T-cell (primary cell): ENCODE measurements at places on chromosomes 11 and 22. TPM values are rescaled to one million over a fixed set of nuclear protein-coding genes. Genes with fewer than 3 reads are reported as not detected.

Gene SOX6
- not detected for total RNA-seq

DNA sequence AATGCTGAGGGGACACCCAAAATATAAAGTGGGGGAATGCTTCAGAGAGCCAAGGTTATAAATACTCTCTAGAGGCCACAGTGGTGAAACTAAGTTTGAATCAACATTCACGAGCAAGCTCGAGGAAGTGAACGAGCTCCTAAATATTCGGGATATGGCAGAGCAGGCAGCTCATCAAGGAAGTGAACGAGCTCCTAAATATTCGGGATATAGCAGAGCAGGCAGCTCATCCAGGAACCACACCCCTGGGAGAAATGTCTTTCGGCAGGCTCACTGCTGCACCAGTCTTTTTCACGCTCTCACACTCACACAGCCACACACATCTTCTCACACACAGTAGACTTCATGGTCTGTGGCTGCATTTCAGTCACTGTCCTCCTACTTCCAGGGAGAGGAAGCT, 787.5 kb downstream of the OPCML start:
- no peak overlapping the region for H3K4me3 ChIP-seq
- no peaks in the 10 kb centered on the region for H3K36me3 ChIP-seq
- no peak for DNase-seq
- H3K27ac ChIP-seq, result no peak overlapping the region
- H3K4me1 ChIP-seq, result no peaks in the 10 kb centered on the region
- no peaks in the 10 kb centered on the region for H3K27me3 ChIP-seq

DNA sequence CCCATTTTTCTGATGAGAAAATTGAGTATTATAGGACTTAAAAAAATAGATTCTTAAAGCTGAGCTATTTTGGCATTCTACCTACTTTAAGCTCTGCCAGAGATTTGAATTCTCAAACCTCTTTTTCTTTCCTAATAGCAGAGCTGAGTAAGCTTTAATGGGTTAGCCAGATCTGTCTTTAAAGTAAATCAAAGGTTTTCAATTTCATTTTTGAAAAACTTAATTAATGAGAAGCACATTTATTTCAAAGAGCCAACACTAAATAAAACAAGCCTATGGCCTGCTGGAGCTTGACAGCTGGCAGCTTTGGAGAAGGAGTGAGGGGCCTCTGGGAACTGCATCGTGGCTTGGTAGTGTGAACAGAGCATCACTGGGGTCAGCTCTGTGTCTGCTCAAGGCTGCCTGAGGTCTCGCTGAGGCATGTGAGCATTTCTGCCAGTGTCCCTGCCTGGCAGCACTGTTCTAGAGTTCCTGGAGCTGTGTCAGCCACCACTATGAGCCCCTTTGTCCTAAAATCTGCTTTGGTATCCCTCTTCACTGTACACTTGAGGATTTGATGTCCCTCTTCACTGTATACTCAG, 50.4 kb upstream of the PRSS23 start:
- H3K27ac ChIP-seq, result no peak overlapping the region
- H3K27me3 ChIP-seq, result no peaks in the 10 kb centered on the region
- DNase-seq, result no peak

GRCh38 chr11:43577566-43578264, 102.8 kb upstream of the HSD17B12 start:
- H3K27me3 ChIP-seq, result peaks cover 38% of the 10 kb centered on the region
- no peak overlapping the region for H3K4me3 ChIP-seq
- H3K36me3 ChIP-seq, result no peaks in the 10 kb centered on the region

DNA sequence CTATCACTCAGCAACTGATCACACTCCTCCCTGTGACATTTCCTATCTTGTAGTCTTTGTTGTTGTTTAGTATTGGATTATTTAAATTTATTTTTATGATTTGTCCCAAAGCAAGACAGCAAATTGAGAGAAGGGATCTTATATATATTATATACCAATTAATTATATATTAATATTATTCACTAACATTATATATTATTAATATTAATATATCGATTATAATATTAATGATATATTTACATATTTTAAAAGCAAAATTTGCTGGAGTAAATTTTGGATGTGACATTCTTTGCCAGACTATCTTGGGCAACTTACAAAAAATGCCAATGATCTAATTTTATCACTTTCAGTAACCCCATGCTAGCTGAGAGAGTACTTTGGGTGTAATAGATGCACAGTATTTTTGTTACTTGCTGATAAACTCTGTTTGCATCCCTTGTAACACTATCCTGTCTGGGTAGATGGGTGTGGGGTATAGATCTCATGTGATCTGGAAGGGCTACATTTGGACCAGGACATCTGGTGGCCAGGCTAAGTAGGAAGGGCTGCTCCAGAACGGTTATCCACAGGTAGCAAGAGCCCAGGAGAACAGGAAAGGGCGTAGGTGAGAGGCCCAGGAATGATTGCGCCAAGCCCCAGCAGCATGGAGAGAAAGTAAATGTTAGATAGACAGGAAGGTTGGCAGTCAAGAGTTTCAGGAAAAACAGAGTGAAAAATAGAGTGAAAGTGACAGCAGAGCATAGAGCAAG, 608.6 kb upstream of the KIRREL3 start:
- no peaks in the 10 kb centered on the region for H3K36me3 ChIP-seq
- no peak for DNase-seq
- H3K27me3 ChIP-seq, result no peaks in the 10 kb centered on the region
- no peak overlapping the region for H3K27ac ChIP-seq
- H3K4me3 ChIP-seq, result no peak overlapping the region

Gene TIMP3
- total RNA-seq, result 0.07 TPM

DNA sequence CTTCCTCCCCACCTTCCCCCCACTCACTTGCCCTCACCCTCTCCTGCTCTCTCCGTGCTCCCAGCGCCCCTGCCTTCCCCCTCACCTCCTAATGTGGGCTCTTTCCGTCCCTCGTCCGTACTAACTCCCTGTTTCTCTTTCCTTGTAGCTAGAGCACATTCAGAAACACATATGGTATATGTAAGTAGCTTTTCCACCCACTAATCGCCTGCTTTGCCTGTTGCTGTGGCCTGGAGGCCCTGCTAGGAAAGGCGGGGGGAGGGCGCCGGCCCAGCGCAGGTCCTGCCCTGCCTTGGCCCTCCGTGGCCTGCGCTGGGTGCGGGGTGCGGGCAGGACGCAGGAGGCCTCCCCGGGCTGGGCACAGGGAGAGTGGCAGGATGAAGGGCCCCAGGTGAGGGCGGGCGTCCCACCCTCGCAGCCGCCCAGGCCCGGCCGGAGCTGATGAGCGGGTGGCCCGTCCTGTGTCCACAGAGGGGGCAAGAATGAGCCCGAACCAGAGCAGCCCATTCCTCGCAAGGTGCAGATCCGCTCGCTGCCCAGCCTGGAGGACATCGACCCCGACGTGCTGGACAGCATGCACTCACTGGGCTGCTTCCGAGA, 41.7 kb downstream of the MOB2 start:
- no peak overlapping the region for H3K4me3 ChIP-seq
- no peak for DNase-seq
- H3K36me3 ChIP-seq, result no peaks in the 10 kb centered on the region
- peaks cover 2% of the 10 kb centered on the region for H3K4me1 ChIP-seq
- H3K27ac ChIP-seq, result no peak overlapping the region
- peaks cover 10% of the 10 kb centered on the region for H3K27me3 ChIP-seq

Gene OSM
- total RNA-seq, result 5.9 TPM

Gene TPH1
- total RNA-seq, result 1.3 TPM

Gene SLC29A2
- 14.5 TPM for total RNA-seq
